ENCODE measurements at places on chromosomes 3 and 15. TPM values are rescaled to one million over a fixed set of nuclear protein-coding genes. Genes with fewer than 3 reads are reported as not detected.

DNA sequence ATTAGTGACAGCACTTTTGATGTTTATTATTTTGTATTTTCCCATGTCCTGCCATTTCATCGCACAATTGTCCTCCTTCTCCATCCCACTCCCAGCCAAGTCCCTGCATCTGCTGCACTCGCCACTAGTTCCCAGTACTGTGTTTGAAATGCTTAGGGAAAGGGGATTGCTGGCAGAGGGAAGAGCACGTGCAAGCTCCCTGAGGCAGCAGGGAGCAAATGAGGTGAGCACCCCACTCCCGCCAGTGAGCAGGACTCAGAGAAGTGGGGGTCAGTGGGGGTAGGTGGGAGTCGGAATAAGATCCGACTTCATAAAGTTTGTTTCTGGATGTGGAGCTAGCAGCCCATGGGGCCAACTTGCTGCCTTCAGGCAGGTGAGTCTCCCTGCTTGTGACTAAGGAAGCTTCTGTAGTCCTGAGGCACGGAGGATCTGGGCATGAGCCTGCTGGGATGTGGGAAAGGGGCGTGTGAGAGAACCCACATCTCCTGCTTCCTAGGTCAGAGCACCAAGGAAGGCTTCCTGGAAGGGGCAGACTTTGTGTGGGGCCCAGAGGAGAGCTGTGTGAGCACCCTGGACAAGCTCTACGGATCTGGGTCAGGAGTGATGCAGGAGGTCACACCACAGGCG lies 99.7 kb upstream of the TLE3 start:
- DNase-seq, result no peak

DNA sequence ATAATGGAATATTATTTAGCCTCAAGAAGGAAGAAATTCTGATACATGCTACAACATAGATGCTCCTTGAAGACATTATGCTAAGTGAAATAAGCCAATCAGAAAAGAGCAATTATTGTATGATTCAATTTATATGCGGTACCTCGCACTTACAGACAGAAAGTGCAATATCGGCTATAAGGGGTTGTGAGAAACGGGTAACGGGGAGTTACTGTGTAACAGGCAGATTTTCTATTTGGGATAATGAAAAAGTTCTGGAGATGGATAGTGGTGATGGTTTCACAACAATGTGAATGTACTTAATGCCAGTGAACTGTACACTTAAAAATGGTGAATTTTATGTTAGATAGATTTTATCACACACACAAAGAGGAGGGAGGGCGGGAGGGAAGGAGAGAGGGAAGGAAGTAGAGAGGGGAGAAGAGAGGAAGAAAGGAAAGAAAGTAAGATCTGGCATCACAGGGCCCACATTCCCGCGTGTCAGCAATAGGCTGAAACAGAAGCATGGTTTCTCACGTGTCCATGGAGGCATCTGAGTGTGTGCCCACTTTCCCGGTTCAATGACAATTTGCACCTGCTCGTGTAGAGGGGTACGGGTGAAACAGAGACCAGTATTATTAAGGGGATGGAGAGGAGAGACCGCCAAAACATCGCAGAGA lies 700 bp upstream of the BLM start:
- DNase-seq, result no peak

DNA sequence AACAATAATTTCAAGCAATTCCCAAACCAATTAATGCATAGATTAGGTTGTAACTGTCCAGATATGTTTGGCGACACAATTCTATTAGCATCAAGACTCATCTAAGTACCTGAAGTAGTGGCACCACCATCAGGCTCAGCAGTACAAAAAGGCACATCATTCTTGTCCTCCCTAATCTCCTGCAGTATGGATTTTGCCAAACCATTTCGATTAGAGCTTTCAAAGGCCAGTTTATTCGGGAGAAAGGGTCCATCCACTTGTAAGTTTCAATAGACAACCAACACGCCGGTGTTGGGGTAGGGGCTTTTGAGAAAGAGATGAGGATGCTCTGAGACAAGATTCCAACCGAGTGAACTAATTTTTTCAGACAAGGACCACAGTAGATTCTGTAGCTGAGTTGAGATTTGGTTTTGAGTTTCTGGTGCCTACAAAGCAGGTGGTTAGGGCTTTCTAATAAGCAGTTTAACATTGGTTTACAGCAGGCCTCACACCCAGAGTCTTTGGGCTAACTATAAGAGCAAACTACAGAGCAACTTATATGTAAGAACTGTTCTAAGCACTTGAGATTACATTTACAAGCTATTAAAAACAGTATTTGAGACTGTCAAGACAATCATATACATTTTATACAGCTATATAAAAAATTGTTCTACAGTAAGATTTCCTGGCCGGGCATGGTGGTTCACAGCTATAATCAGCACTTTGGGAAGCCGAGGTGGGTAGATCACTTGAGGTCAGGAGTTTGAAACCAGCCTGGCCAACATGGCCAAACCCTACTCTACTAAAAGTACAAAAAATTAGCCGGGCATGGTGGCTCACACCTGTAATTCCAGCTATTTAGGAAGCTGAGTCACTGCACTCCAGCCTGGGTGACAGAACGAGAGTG lies 4.5 kb downstream of the RPL22L1 start:
- no peak for DNase-seq

VWA5B2 gene
- polyA plus RNA-seq, result 0.51 TPM

HACL1 gene
- polyA plus RNA-seq, result not detected

AP3B2 gene
- polyA plus RNA-seq, result 0.48 TPM

Measured in muscle of arm (tissue), 14 donors.